ENCODE measurements at places on chromosomes 13 and 19.

DNA sequence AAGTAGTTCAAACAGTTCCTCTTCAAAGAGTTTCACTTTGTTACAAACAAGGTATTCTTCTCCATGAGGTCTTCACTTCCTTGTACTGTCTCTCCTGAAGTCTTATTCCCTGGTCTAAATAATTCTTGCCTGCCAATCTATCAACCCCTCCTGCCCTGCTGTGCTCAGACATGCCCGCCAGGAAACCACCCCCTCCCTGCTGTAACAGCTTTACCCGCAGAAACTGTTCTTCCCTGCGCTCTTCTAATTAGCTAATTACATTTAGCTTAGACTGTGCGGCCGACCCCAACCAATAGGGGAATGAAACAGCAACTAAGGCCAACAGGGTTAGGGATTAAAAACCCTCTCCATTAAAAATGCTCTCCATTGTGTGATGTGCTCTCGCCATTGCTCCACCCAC lies 46.7 kb downstream of the ZNF846 start:
- DNase-seq = no peak

DNA sequence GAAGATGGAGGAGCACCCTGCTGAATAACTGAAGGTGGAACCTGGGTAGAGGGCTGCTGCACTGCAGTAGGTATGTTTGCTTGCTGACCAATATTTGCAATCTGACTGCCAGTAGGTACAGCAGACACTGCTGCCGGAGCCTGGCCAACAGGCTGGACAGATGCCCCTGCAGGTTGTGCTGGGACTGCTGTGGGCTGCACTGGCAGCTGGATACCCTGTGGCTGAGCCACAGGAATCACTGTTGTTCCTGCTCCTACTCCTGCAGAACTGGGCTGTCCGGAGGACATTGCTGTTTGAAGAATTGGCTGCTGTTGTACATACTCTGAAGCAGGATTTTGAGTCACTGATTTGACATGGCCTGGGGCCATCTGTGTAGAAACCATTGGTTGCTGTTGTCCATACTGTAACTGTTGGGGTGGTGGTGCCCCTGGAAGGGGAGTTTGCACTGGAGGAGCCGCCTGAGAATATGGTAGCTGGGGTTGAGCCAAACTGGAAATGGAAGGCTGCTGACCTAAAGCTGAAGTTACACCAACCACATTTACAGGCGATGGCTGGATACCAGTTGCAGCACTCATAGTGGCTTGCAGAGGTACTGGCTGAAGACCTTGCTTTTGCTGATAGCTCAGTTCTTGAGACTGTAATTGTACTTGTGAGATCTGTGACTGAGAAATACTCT lies 2.2 kb downstream of the TSC22D1 start:
- DNase-seq = no peak

DNA sequence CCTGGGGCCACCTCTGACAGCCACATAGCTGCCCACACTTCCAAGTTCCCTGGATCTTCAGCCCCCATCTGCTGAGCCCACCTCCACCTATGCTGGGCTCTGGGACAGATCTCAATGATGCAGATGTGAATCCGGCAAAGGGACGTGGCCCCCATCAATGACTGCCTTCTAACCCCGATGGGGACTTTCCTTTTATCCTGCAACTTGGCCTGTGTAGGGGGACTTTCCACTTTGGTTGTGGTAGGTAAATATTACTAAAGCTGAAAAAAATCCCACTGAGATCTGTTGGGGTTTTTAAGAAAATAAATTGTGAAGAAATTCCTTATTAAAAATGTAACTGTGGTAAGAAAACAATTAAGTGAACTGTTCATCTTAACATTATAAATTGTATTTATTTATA lies 20.8 kb upstream of the ASPDH start:
- no peak for DNase-seq

DNA sequence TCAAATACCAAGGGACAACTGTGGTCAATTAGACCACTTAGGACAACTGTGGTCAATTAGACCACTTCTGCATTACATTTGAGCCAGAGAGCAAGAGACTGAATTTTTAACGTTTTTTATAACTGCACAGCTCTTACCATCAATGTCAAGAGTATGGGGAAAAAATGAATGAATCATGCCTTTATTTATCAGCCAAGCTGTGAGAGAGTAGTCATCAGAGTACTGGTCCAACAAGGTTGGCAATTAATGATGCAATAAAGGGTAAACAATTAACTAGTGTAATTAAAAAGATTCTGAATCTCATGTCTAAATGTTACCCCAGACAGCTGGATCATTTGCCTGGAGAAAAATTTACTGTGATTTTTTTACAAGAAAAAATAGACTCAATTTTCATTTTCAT lies 381.1 kb downstream of the LIG4 start:
- no peak for DNase-seq

GRCh38 chr13:85799097-85799582 lies at the start of gene SLITRK6:
SLITRK6 (minus strand) TSS chr13:85799419; CDS start chr13:85796508, 2,911 bp downstream.
- DNase-seq = peak; percentile 50

GRCh38 chr19:36963280-36963679 lies 47.1 kb downstream of the ZNF568 start:
- DNase-seq = no peak

All from ecto neural progenitor cell (in vitro differentiated cells).